ENCODE measurements at places on chromosomes 16 and 17. TPM values are rescaled to one million over a fixed set of nuclear protein-coding genes. Genes with fewer than 3 reads are reported as not detected.

The TMC7 gene
- total RNA-seq, result not detected

The NR1D1 gene
- total RNA-seq, result 9.0 TPM

GRCh38 chr16:71700831-71701230, 23.7 kb downstream of the PHLPP2 start:
- DNase-seq, result no peak

The CD300E gene
- not detected for total RNA-seq
